ENCODE measurements at places on chromosomes 4 and X.

DNA sequence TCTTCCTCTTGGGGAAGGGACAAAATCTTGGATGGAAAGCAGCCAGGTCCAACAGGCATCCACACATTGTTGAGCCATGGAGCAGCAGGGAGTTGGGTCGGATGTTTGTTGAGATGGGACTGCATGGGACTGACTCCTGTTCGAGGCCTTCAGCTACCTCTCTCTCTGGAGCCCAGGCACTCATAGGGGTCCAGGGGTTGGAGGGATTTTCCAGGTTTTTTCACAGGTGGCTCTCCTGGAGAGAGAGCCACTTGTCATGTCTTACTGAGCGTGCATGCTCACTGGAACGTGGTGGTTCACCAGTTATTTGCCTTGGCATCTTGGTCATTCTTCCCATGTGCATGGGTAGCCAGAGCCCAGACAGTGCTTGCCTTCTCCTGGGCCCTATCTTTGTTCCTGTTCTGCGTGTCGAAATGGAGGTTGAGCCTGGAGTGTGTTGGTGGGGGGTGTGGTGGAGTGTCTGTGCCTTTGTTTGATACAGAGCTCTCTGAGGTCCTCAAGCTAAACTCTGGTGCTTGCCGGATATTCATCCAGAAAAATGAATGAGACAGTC, 60.6 kb downstream of the NBDY start:
- DNase-seq: no peak

GRCh38 chr4:129328162-129328561, 232.2 kb downstream of the C4orf33 start:
- no peak for DNase-seq

DNA sequence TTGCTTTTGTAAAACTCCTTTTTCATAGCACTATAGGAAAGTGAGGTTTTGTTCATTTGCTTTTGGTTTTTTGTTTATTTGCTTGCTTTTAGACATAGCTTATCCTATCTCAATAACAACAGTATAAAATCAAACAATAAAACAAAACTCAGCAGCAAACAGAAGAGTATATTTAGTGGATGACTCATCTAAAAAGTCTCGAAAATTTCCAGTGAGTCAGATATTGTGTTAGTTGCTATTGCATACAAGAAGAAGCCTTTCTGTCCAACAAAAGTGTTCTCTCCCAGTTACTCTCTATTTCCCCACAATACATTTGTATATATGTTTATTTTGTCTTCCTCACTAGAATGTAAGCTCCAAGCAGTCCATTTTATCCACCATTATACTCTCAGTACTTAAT, 36.0 kb upstream of the NPNT start:
- DNase-seq: no peak

DNA sequence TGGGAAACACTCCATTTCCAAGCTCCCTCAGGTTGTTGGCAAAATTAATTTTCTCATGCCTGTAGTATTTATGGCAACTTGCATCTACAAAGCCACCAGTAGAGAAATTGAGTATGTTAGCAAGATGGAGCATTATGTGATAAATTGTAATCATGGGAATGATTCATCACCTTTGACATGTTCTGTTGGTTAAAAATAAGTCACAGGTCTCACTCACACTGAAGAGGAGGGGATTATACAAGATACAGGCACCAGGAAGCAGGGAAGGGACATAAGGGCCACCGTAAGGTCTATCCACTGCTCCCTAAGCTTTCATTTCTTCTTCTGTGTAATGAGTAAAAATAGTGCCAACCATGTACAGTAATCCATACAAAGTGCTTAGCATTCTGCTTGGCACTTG, 313.0 kb downstream of the GBA3 start:
- DNase-seq: no peak

DNA sequence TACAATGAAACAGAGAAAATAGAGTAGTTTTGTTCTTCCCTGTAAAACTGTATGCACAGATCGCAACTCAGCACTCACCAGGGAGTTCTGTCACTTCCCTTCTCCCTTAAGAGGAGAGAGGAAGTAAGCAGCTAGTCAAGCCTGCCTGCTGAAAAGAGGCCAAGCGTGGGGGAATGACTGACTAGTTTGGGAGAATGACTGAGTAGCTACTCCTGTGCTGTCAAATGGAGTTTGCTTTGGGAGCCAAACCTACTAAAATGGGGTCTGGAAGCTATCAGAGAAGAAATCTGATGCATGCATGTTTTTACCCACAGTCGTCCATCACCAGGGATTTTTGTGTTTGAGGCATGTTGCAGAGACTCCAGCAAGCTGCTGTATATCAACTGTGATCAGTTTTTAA, 54.6 kb upstream of the LHFPL1 start:
- DNase-seq: no peak

DNA sequence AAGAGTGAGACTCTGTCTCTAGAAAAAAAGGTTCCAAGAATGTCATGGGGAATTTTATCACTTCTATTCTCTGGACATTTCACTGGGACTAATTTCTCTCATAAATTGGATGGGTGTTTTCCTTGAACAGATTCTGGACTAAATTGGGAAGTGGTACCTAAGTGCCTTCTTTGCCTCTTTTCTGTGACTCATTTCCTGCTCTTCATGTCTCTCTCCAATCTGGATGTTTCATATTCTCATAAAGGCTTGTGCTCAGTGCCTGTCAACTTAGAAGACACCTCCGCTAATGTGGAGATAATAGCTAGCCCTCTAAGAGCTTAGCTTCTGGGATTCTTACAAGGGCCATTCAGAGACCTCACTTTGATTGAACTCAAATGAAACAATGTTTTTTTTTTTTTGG, 38.0 kb upstream of the IGFBP7 start:
- DNase-seq: no peak

DNA sequence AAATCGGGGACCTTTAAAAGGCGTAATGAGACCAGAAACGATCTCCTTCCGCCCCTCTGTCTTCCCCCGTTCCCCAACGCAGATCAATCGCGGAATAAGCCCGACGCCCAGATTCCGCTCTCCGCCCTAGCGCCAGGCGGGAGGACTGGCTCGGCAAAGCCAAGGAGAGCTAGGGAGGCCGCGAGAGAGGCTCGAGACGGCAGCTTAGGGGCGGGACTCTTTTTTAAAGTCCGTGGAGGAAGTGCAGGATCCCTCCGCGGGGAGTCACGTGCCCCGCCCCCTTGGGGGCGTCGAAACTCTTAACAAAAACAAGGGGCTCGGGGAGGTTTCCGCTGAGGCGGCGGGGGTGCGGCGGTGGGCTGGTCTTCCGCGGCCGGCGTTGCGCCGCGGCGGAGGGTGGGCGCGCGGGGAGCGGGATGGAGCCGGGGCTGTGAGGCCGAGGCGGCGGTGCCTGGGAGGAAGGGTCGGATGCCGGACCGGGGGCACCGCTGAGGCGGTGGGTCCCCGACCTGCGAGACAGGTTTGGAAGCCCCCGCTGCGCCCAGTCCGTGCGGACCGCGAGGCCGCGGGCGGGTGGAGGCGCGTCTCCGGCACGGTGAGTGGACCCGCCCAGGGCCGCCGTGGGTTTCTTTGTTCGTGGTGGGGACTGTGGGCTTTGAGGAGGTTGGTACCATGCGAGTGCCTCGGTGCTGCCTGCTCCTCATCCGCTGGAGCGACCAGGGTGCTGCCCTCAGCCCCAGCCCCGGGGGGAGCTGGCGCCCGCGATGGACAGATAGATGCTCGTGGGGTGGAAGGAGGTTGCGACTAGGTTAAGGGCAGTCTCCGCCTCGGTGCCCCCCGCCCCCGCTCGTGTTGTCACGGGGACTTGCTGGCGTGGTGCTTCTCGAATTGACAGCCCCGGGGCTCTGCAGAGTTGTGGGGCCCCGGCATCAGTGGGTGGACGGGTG, at the start of gene CCNG2:
Gene CCNG2 (plus strand): TSS at position 296 of the 947 bp plus-strand sequence. CDS start 1,326 bp downstream, outside the sequence.
- DNase-seq: peak; percentile 91

DNA sequence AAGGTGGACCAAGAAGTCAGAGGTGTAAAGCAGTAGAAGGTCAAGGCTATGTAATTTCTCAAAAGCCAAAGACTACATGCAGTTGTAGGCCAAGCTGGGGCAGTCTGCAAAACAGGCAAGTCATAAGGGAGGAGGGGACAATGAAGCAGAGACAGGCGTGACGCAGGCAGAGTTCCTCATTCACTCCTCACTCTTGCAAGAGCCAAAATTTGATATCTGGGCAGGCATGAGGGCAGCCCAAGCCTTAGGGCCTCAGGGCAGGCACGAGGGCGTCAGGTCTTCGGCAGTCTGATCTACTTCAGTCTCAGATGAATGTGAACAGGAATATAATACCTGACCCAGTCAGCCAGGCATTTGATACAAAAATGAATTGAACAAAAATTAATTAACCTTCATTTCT, 86.4 kb upstream of the AGA start:
- no peak for DNase-seq

DNA sequence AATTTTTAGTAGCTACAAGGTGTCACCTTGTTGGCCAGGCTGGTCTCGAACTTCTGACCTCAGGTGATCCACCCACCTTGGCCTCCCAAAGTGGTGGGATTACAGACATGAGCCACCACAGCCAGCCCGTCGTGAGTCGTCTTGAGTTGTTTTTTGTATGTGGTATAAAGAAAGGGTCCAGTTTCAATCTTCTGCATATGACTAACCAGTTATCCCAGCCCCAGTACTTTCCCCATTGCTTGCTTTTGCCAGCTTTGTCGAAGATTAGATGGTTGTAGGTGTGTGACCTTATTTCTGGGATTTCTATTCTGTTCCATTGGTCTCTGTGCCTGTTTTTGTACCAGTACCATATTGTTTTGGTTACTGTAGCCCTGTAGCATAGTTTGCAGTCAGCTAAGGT, 105.9 kb downstream of the OR13H1 start:
- DNase-seq: no peak

GRCh38 chr4:79623021-79623870, 215.2 kb upstream of the GK2 start:
- peak; percentile 39 for DNase-seq

- DNase-seq: peak; percentile 26
These were observed at the start of gene RAB33A for GRCh38 chrX:130171446-130172126. Gene RAB33A, plus strand, starts transcription at chrX:130171962. Its CDS starts 101 bp downstream, at chrX:130172063.

DNA sequence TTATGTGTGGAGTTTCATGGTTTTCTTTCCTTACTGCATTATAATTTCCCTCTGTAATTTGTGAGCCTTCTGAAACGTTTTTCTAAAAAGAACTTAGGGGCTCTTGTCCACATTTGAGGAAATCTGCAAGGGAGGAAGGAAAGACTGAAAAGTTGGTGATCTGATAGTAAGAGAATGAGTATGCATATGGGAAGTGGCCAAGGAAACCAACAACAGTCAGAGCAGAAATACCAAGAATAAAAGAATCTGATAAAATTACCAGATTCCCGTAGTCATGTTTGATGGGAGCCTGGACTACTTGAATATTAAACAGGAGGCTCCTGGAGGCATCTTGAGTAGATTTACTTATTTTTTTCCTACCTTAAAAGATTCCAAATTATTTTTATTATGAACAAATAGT, 50.1 kb downstream of the MEPE start:
- DNase-seq: no peak

- DNase-seq: no peak
These were observed 441.9 kb downstream of the FSTL5 start for GRCh38 chr4:161721947-161722346.

- DNase-seq: no peak
These were observed 217.7 kb upstream of the CENPE start for GRCh38 chr4:103415801-103416200.

DNA sequence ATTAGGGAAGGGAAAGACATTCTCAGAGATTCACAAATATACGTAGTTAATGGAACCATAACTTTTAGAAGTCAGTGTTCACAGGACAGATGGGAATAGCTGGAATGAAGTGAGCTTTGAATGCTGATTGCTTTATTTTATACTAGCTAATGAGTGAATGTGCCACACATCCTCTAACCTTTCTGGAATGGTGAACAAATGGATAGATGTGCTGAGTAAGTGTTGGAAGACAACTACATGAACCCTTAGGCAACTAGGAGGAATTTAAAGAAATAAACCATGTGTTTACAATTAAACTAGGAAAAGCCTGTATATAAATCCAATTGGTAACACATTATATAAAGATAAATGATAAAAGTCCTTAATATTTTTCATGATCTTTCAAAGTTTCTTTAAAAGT, 91.6 kb upstream of the LIMCH1 start:
- no peak for DNase-seq

DNA sequence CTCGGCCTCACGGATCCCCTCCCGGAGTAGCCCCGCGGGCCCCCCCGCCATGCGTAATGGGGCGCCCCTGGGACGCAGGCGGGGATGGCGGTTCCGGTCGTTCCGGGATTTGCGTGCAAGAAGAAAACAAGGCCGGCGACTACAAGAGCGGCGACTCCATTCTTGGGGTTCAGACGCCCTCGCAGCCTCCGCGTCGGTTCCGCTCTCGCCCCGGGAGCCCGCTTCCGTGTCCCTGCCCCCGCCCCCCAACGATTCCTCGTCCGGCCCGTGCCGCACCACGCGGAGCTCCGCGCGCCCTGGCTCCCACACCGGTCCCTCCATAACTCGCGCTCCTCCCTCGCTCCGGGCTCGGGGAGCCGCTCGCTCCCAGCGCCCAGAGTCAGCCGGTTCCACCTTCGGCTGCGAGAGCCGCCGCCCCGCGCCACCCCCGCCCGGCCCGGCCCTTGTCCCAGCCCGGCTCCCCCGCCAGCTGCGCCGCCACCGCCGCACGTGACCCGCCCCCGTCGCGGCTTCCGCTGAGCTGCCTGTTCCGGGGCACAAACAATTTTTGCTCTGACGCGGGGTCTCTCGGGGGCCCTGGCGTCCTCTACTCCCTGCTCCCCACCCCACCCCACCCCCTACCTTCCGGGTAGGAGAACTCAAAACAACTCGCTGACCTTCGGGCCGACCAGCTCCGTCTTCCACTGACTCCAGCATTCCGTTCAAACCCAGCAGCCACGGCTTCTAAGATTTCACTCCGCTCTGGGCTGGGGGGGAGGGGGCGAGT, 78.8 kb upstream of the BCOR start:
- DNase-seq: peak; percentile 72

- DNase-seq: no peak
These were observed 4.8 kb downstream of the THOC2 start for GRCh38 chrX:123728016-123728415.

DNA sequence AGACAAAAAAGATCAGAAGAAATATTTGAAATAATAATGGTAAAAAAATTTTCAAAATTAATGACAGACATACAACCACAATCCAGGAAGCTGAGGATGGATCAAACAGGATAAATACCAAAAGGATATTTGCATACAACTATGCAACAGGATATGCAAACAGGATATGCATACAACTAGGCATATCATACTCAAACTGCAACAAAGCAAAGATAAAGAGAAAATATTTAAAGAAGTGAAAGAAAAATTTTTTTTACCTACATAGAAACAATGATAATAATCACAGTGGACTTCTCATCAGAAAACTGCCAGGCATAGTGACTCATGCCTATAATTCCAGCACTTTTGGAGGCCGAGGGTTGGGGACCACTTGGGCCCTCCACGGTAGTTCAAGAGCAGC, 11.3 kb upstream of the DHX15 start:
- DNase-seq: no peak

GRCh38 chr4:41458689-41459088, 79.3 kb upstream of the LIMCH1 start:
- DNase-seq: no peak

GRCh38 chrX:151042842-151043241, 59.7 kb downstream of the HMGB3 start:
- no peak for DNase-seq

- DNase-seq: no peak
These were observed 827 bp upstream of the RTL3 start for GRCh38 chrX:78659955-78660354.

- DNase-seq: no peak
These were observed 296.7 kb downstream of the TRAM1L1 start for GRCh38 chr4:116788723-116789122.

Measured in anterior cingulate cortex (tissue), 58 donors.